NCI-H1694 (cell line): ENCODE measurements at places on chromosomes 5 and 9.

- no peak for DNase-seq
Observed at GRCh38 chr5:66860199-66860975, 264.2 kb downstream of the MAST4 start.

DNA sequence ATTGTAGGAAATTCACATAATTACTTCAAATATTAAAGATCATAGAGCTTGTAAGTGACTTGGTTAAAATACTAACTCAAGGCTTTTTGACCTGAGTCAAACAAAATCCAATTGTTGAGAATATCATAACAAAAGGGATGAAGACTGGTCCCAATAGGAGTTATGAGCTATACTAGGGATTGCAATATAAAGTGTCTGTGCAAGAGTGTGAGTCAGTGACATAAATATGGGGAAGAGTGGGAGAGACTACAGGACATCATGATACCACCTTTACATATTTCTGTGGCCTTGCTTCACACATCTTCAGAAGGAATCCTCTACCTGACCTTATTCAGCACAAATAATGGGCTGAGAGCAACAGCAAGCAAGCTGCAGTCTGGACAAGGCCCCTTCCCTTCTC is 180.9 kb upstream of the SLC24A2 start:
- no peak for DNase-seq

DNA sequence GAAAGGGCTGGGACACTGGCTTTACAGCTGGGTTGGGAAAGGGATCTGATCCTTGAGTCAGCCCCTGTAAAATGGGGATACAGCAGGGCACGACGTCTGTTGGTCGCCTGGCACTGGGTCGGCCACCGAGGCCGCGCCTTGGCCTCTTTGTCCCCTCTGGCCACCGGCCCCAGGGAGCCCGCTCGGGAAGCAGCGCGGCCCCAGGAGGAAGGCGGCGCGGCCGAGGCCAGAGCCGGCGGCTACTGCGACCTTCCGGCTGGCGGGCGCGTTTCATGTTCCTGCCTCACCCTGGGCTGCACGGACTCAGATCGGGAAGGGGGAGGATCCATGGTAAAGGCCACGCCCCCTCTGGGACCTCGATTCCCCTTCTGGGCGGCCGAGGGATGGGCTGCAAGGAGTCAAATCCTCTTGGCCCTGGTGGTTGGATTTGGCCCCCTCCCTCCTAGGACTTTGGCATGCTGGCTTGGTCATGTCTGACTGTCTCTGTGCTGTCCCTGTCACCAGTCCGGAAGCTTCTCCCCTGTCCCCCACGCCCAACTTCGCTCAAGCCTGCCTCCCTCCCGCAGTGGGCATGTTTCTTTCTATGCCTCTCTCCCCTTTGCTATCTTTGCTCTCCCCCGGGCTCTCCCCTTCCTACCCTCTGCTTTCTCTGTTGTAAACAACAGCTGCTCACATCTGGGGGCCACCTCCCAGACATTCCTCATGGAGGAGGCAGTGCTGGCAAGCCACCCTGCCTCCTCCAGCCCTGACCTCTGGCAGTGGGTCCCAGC is 25.8 kb downstream of the FPGS start:
- DNase-seq = no peak

GRCh38 chr9:107906074-107906473 is 416.5 kb upstream of the KLF4 start:
- DNase-seq = no peak

DNA sequence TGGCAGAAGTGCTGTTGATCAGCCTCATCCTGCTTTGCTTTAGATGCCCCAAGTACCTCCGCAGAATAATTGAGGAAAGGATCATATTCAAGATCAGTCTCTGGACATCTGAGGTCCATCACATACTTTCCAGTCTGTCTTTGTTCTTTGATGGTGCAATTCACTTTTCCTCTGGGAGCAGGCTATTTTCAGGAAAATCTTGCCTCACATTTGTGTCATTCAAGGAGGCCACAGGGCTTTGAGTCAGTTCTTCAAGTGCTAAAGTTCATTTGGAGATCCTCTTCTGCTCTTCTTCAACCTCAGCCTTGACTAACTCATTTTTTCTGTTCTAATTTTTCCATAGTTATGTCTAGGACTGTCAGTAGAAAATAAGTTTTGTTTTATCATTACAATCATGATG is 18.6 kb downstream of the EQTN start:
- DNase-seq = no peak

DNA sequence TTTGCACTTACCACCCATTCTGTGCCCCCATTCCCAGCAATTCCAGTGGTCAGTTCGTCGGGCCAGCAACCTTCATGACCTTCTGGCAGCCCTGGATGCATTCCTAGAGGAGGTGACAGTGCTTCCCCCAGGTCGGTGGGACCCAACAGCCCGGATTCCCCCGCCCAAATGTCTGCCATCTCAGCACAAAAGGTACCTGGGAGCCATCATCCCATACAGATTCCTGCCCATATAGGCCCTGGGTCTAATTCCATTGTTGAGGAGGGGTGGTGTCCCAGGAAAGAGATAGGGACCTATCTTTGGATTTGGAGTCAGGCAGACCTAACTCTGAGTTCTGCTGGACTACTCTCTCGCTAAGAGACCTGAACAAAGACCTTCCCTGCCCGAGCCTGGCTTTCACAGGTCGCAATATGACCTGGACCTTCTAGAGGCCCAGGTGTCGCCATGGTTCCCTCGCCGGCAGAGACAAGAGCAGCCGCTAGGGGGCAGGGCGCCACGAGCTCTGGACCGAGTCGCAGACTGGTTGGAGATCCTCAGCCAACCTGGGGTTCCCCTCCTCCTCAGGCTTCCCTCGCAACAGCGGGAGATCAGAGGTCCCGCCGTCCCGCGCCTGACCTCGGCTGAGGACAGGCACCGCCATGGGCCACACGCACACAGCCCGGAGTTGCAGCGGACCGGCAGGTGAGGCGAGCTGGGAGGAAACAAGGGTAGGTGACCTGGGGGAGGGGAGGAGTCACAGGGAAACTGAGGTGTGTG is 3.1 kb downstream of the SLC4A9 start:
- DNase-seq = peak; percentile 10

DNA sequence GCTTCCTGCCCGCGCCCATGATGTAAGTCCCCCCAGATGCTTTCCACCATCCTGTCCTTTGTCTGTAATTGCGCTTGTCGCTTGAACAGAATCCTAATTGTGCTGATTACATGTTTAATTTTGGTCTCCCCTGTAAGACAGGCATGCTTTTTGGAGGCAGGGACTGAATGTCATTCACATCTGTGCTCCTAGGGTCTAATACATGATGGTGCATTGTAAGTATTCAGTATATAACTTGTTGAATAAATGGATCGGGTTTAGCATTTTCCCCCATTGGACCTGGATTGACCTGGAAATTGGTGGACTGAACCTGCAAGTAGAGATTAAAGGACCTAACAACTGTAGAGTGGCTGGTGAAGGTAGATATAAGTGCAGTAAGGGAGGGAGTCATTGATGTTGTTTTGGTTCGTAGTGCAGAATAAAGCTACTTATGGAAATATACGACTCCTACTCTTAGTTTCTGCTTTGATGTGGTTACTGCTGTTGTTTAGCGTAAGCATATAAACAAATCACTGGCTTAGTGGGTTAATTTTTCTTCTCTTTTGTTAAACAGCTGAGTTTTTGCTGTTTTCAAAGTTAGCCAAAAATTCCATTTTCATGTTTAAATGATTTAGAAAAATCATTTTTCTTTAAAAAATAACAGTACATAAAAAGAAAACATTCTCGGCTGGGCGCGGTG is 57.3 kb downstream of the TRIO start:
- no peak for DNase-seq

DNA sequence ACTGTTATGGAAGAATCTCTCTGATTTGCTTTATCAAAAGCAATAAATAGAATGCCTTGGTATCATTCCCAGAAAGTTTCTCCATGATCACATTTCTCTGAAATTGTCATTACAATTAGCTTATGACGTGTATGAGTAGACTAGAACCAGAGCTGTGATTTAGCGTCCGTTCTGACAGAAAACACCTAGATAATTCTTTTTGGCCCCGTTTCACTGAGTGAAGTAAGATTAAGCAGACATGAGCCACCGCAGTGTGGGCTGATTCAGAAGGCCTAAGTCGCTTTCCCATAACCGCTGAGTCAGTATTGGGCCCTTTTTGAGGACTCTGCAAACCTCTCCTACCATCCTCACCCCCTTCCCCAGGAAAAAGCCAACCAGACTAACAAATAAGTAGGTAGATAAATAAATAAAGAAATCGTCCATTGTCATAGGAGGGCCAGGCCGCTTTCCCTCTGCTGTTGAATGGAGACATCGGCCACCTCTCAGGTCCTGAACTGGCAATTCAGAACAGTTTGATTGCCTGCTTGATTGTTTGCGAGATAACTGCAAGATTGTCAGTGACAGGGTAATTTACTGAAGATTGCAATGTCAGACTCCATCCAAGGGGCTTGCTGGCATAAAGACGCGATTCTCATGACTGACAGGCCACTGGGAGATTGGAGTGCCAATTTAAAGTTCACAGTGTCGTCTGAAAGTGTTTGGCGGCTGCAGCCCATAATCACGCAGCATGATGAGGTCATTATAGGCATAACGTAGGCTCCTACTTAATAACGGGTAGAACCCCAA is 105.0 kb upstream of the WWC1 start:
- DNase-seq = no peak

GRCh38 chr5:176687247-176687646 is 40.0 kb downstream of the TSPAN17 start:
- DNase-seq = no peak

GRCh38 chr5:14445576-14446290 is 135.9 kb upstream of the OTULINL start:
- no peak for DNase-seq

GRCh38 chr9:81581986-81582385 is 107.4 kb downstream of the TLE1 start:
- DNase-seq = no peak

DNA sequence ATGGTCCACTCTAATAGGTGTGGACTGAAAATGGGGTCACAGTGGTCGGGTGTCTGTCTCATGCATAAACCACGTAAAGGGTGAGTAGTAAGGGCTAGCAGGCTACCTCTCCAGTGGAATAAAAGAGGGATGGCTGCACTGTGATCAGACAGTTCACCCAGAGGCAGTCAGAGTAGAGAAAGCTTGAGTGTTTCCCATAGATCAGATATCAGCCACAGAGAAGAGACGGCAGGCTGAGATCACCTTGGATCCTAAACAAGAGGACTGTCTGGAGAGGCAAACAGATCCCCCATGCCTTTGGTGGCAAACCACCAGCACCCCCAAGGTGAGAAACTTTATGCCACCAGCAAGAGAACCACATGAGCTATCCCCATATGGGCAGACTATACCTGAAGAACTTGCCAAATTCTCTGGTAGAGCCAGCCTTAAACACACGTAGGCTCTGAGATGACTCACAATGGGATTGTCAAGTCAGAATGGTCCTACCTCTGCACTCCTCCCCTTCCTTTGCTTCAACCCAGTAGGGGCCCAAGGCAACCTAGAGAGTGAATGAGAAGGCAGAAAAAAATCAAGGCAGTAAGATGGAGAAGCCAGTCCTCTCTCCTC is 205.2 kb upstream of the MAP3K1 start:
- DNase-seq = no peak

- DNase-seq = no peak
Observed at GRCh38 chr5:115306011-115306536, 9.6 kb upstream of the CCDC112 start.

DNA sequence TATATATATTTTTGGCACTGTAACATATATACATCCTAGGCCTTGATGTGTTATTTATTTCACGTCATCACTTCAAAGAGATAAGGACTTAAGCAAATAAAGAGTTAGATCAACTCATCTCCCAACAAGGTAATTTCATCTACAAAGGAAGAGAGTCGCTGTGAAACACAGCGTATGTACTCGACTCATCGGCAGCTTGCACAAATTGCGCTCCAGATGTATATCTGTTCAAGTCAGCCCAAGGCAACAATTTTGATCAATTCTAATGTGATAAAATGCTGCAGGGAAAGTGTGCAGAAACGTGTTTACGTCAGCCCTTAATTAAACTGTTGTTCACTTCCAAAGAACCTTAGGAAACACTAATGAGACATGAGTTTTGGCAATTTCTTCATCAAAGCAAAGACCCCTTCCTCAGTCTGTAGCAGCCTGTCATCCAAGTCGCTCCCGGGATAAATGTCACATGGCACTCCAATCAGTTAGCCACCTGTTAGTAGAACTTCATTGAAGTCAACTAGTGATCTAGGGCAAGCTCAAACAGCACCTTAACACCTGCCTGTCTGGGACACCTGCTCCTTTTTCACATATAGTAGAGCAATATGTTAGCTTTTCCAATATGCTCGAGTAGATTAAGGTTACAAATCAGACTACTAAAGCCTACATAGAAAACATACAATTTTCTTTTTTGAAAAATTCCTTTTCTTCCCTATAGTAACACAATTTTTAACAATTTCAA is 182.4 kb downstream of the NFIB start:
- peak; percentile 17 for DNase-seq
